ENCODE measurements at places on chromosomes 5 and 9.

DNA sequence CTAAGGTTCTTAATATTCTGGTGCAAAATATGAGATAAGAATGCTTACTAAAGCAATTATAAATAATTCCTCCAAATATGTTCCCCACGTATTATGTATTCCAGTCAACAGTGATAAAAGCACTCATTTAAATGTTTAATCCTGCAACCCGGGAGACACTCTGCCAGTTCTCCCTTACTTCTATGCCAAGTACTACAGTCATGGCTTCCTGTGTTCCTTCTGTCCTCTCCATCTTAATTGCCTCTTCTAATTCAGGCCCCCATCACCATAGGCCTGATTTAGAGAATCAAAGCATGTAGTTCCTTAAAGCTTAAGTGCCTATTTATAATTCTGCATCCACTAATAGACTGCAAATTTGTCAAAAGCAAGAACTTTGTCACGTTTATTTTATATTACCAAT is 474.8 kb downstream of the SEMA5A start:
- no peak for DNase-seq

- DNase-seq, result no peak
Observed at GRCh38 chr5:114223866-114224265, 138.0 kb upstream of the KCNN2 start.

DNA sequence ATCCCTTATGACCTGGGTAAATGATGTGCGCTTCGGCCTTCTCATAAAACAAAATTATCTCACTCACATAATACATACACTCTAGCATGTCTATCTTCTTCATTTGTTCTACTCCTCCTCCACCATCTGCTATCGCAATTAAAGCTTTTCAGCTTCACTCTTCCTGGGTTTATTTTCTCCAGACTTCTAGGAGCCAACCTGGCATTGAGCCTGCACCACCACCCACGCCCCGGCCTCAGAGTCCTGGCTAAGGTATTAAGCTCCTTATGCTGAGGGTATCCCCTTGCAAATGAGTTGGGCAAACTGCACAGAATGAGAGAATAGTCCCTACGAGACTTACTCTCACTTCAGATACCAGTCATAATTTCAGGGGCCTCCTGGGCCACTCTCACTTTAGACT is 236.1 kb upstream of the CDH12 start:
- DNase-seq, result no peak

- no peak for DNase-seq
Observed at GRCh38 chr5:55868846-55869245, 17.7 kb downstream of the IL31RA start.

DNA sequence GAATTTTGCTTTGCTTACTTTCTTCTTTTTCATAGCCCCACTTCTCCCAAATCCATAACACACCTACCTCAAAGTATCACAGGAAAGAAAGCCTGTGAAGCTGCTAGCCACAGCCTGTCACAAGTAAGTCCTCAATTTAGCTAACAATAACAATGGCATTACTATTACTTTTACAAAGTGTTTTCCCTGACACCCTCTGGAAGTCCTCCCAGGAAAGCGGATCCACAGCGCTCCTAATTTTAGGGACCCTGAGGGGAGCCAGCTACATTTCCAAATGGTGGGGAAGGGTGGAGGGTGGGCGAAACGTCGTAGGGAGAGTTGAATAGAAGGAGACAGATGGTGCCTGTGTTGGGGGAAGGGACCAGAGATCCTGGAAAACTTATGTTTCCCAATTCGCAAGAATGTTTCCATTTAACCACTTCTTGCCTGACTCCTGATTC is 523 bp upstream of the WWC1 start:
- no peak for DNase-seq

DNA sequence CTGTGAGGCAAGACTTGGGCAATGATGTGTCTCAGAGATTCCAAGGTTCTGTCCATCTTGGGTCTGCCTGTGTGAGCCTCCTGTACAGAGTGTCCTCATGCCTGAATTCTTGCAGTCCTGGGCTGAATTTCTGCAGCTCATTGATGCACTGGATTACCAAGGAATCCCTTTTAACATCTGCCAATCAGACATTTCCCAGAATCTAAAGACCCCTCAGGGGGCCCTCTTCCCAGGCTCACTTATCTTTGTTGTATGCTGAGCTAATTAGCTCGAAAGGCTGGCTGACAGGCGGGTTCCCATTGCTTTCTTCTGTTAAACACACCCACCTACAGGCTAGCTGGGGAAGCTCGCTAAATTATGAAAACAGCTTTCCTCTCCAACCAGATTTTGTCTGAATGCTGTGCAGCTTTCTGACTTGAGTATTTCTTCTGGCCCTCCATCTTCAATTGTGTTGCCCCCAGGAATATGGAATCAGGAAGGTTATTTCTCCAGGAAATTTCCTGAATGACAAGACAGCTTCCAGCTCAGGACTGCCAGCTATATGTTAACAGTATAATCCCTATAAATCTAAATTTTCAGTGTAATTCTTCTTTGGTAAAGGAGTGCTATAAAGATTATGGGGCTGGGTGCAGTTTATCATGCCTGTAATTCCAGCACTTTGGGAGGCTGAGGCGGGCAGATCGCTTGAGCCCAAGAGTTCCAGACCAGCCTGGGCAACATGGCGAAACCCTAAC is at the start of gene LIX1:
Gene LIX1, minus strand, starts transcription at position 91 of the 734 bp plus-strand sequence. Its CDS starts 35 bp downstream, at position 56.
- DNase-seq, result no peak

DNA sequence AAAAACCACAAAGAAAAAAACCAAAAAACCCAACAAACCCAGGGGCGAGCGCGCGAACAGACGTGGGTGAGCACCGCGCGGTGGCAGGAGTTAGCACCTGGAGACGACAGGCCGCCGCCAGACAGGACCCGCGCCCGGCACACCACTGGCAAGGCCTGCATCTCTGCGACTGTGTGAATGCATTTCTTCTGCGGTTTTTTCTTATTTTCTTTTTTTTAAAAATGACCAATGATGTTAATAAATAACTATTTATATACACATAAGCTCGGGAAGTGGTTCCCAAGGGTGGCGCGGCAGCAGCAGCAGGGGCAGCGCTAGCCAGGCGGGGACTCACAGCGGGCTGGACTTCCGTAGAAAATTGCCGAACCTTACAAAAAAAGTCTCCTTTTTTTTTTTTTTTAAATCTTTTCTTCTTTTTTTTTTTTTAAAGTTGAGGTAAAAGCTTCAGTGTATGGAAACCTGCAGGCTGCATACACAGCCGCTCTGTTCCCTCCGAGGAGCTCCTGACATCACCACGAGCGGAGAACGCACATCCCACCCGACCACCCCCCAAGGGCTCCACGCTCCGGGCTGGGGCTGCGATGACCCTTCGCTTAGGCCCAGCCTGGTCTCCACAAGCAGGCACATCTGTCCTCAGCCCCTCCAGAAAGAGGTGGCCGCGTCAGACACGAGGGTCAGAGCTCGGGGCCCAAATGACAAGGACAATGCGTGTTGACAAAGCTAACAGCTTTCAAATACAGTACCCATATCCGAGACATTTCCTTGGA is 7.4 kb downstream of the BRD3OS start:
- DNase-seq, result no peak

GRCh38 chr5:10374046-10375022 is 20.8 kb downstream of the MARCHF6 start:
- no peak for DNase-seq

- DNase-seq, result no peak
Observed at GRCh38 chr9:128637656-128638055, 19.0 kb downstream of the DYNC2I2 start.

- no peak for DNase-seq
Observed at GRCh38 chr9:6052293-6052919, 37.0 kb upstream of the RANBP6 start.

DNA sequence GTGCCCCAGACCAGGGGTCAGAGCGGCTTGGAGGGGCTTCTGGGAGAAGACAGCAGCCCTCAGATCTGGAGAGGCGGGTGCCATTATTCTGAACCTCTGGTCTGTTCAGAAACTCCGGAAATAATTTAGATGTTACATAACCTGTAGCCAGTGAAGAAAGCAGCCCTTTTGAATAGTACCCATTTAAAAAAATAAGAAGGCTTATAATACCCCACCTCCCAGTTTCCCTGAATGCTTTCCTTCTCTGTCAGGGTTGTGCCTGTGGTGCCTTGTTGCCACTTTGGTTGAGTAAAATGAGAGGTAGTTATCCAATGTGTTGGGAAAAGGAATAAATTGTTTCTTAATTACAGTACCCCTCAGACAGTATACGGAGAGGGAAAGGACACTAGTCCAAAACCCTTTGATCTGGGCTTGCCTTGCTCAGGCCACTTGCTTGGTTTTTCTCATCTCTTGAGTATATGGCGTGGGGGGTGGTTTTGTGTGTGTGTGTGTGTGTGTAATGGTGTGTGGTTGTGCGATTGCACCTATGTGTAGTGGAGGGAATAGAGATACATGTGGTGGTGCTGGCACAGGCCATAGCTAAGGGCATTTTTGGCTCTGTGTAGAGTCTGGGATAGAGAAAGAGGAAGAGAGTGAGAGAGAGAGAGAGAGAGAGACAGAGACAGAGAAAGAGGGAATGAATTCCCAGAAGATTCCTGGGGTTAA is 59.1 kb upstream of the TLR4 start:
- no peak for DNase-seq

GRCh38 chr9:81317939-81318338 is 371.4 kb downstream of the TLE1 start:
- no peak for DNase-seq

DNA sequence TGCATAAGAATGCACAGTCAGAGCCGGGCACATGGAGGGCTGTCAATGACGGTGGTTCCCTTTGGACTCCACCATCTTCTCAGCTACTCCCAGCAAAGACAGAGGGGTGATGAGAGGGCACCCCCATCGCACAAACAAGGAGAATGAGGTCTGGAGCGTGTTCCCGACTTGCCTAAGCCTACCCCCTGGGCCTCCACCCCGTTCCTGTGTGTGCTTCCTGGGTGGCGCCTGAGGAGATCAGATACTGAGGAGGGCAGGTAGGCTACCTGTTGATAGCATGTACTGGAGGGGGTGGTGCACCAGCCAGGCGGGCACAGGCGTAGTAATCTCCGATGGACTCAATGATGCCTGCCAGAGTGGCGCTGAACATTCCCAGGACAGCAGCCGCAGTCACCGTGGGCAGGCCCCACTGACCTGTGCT is 4.1 kb downstream of the SLC23A1 start:
- no peak for DNase-seq

- DNase-seq, result no peak
Observed at GRCh38 chr9:107665057-107665456, 175.5 kb upstream of the KLF4 start.

GRCh38 chr5:180795771-180796313 is 6.8 kb downstream of the MGAT1 start:
- no peak for DNase-seq

- DNase-seq, result no peak
Observed at GRCh38 chr9:114231273-114231672, 75.9 kb downstream of the COL27A1 start.

DNA sequence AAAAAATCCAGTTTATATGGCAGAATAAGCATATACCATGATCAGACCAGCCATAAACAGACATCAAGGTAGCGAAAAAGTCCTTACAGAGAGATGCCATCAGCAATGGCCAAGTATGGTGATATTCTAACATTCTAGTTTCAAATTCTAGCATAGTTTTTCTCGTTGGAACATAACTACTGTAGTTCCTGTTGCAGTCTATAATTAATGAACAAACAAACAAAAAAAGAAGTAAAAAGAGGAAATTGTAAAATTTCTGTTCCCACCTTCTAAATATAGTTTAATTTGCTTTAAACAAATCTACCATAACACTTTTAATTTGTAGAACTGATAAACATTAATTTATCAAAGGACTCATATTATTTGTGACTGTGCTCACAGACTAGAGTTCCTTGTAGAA is 9.9 kb upstream of the CD180 start:
- DNase-seq, result no peak

DNA sequence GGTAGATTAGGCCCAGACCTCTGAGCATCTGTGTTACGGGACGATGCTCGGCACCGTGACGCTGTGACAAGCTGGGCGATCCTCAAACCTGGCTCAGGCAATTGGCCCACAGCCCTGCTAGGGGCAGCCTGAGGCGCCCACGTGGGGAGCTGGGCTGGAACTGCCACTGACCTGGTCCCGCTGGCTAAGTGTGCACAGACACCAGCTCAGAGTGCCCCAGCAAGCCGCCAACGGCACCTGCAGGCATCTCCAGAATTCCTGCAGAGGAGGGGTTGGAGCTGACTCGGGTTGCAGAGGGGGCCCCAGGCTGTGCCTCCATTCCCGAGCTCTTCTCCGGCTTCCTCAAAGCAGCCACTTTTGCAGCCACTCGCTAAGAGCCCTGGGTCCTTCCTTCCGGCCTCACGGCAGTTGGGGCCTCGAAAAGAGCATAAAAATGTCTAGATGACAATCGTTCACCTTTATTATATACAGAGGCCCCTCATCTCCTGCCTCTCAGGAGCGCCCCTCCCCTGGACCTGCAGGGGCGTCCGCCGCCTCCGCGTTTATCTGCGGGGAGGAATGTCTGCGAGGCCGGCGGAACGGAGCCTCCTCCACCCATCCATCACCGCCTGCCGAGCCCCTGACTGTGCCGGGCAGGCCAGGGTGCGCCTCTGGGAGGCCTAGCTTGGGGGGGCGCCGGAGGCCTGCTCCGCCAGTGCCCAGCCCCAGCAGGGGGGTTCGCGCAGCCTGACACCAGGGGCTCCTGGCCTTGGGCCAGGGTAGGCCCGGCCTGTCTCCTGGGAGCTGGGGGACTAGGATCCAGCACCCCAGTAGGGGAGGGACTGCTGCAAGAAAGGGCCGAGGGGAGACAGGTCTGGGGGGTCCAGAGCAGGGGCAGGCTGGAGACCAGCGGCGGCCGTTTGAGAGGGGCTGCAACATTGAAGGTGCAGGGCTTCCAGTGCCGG is 144.9 kb downstream of the BARX1 start:
- no peak for DNase-seq

DNA sequence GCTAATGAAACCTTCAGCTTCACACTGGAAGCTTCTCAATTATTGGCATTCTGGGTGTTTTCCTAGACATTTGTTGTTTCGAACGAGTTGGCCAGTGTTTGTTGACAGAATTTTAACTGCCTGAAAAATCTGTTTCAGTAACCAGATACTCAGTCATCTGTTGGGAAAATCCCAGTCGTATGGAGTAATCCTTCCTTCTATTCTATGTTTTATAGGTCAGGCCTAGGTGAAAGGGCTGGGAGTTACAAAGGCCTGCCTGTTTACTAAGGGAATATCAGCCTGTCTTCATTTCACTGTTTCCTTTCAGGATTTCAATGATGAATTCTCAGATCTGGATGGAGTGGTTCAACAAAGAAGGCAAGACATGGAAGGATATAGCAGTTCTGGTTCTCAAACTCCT is 59.9 kb downstream of the GRAMD2B start:
- no peak for DNase-seq

GRCh38 chr9:14565352-14566016 is 127.7 kb downstream of the ZDHHC21 start:
- DNase-seq, result no peak

DNA sequence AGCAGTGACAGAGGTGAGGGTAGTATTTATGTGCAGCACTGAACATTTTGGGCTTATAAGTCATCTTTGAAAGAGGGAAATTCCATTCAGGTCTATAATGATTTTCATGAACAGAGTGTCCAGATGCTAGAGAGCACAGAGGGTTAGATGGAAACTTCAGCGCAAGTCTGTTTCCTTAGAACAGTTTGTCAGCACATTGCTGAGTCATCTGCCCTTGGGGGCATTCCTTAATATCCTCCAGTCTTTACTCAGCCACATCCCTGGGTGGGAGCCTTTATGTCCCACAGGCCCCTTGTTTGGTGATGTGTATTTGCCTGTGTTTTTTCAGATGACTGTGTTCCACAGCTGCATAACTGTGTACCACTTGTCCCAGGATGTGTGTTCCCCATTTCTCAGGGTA is 138.5 kb upstream of the S1PR3 start:
- no peak for DNase-seq

- no peak for DNase-seq
Observed at GRCh38 chr5:105619725-105620124, 2051.0 kb downstream of the EFNA5 start.

GRCh38 chr5:111311666-111312065 is 87.5 kb downstream of the CAMK4 start:
- DNase-seq, result no peak

Data from esophagus squamous epithelium (tissue), 5 donors.